CD4-positive, alpha-beta T cell treated with Interleukin-17A for 1 hour (primary cell): ENCODE measurements at places on chromosomes 1 and 21.

DNA sequence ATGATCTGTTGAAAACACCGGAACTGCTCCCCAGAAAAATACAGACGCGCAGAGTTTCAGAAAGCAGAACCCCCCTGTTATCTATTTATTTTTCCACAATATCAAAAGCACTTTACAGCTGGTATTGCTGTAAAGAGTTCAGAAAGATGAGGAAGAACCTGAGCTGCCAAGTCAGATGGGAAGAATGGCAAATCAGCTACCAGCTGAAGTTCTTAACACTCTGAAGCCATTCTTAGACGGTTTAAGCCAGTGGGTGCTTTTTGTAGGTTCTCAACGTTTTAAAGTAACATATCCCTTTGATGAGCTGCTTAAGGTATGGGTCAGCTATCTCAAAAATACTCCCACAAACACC, 714 bp upstream of the AKIRIN1 start:
- no peak for DNase-seq

GRCh38 chr1:168374566-168374965, 93.9 kb downstream of the TBX19 start:
- DNase-seq, result no peak

- DNase-seq, result no peak
Measured at GRCh38 chr1:78224246-78224785, 178.6 kb downstream of the GIPC2 start.

GRCh38 chr1:172144445-172145061, 275.9 kb upstream of the C1orf105 start:
- DNase-seq, result no peak

GRCh38 chr21:45888386-45889009, 93.1 kb upstream of the COL6A1 start:
- no peak for DNase-seq

DNA sequence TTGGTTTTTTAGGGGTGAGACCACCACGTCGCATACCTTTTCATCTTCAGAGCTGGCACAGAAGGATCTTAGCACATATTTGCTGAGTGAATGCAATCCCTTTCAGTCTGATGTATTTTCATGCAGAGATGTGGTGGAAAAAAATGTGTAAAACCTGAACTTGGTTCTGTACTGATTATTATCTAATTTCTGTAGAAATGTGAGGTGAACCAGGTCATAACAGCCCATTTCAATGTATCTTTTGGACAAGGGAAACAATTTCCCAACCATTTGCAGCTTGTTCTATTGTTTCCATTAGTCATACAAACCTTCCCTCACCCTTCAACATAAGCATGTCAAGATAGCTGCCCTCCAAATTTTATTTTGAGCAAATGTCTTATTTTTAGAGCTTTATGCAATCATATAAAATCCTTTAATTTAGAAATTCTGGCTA, 46.8 kb upstream of the RUNX1 start:
- no peak for DNase-seq

GRCh38 chr1:12539705-12540579, 78.1 kb downstream of the DHRS3 start:
- no peak for DNase-seq

- no peak for DNase-seq
Measured at GRCh38 chr1:209822706-209823105, 5.1 kb upstream of the UTP25 start.

- DNase-seq, result no peak
Measured at GRCh38 chr1:5404412-5405203, 587.6 kb downstream of the NPHP4 start.

- peak; percentile 53 for DNase-seq
Measured at GRCh38 chr1:154747740-154748404, 122.2 kb downstream of the KCNN3 start.

DNA sequence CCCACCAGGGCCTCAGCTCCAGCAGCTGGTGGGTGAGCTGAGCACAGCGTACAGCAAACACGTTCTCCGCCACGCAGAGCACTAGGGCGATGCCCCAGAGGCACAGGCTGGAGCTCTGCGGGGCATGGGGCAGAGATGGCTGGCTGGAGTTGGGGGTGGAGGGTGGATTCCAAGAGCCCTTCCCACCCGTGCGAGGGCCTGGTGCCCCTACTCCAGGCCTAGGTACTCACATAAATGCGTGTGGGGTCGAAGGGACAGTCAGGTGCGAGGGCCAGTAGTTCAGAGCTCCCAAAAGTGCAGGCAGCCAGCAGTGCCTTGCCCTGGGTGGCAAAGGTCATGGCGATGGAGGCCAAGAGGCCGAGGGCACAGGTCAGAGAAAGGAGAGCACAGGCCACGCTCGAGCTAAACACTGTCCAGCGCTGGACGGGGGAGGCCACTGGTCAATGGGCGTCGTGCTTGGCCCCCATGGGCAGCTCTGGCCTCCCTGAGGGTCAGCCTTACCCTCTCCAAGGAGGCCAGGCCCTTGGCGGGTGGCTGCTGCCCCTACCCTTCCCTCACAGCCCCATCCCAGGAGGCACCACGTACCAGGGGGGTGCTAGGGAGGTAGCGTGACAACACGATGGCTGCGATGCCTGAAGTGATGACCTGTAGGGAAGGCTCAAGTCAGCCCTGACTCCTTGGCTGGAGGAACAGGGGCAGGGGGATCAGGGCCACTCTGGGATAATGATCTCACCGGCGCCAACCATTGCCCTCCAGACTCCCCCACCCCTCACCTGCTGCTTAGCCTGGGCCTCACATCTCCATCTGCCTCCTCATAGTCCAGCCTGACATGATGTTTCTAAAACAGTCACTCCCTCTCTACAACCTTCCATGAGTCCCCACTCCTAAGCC, 5.6 kb downstream of the TMEM54 start:
- DNase-seq, result no peak

GRCh38 chr1:156465747-156466365, 34.7 kb downstream of the MEF2D start:
- no peak for DNase-seq

DNA sequence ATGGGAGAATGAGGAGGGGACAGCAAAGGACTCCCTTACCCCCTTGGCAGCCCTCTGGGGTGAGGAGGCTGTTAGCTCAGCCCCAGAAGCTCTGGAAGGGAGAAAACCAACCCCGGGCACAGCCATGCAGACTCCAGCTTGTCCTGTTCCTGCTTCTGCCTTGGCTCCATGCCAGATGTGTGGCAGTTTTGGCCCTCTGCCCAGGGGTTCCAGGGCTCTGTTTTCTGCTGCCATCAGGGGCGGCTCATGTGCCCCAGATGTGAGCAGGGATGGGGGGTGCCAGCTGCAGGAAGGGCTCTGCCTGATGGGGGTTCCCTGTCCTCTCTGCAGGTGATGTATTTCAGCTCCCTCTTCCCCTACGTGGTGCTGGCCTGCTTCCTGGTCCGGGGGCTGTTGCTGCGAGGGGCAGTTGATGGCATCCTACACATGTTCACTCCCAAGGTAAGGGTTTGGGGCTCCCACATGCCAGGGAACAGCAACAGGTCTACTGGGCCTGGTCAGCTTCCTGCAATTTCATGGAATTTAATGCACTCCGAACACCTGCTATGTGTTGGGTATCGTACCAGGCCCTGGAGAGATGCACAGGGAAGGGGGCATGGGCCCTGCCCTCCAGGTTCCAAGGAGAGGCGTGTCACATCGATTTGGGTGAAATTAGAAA, 26.1 kb downstream of the SLC6A17 start:
- DNase-seq, result no peak

- DNase-seq, result no peak
Measured at GRCh38 chr1:204731985-204732575, 46.5 kb upstream of the LRRN2 start.

DNA sequence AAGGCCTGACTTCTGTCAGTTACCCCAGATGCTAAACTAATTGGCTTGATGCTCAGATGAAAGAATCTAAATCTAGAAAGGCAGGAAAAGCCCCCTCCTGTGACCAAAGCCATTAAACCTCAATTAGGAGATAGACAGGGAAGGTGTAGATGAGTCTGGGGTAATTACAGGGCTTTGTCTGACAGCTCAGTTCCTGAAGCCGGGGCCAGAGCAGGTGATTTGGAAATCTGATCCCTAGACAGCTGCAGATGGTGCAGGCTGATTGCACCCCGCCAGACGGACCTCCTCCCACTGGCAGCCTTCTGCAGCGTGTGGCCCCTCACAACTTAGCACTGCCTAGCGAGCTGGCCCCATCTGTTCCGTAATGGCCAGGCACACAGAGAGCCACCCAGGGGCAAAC, 395.1 kb downstream of the HLX start:
- no peak for DNase-seq

DNA sequence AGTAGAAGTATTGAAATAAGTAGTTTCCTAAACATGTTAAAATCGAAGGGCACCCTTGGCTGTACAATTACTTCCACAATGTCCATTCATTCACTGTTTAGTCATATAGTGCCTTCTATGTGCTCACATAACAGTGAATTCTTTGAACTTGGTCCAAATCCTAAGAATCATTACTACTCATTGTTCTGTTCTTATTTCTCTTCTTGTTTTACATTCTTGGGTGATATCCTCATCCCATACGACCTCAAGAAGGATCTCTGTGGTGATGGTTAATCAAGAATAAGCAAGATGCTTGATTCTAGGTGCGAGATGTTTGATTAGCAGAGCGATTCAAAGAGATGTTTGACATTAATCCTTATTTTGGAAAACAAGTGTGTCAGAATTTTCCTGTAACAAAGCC, 667.4 kb upstream of the ZP4 start:
- no peak for DNase-seq

- no peak for DNase-seq
Measured at GRCh38 chr1:233655301-233655740, 41.4 kb downstream of the KCNK1 start.

DNA sequence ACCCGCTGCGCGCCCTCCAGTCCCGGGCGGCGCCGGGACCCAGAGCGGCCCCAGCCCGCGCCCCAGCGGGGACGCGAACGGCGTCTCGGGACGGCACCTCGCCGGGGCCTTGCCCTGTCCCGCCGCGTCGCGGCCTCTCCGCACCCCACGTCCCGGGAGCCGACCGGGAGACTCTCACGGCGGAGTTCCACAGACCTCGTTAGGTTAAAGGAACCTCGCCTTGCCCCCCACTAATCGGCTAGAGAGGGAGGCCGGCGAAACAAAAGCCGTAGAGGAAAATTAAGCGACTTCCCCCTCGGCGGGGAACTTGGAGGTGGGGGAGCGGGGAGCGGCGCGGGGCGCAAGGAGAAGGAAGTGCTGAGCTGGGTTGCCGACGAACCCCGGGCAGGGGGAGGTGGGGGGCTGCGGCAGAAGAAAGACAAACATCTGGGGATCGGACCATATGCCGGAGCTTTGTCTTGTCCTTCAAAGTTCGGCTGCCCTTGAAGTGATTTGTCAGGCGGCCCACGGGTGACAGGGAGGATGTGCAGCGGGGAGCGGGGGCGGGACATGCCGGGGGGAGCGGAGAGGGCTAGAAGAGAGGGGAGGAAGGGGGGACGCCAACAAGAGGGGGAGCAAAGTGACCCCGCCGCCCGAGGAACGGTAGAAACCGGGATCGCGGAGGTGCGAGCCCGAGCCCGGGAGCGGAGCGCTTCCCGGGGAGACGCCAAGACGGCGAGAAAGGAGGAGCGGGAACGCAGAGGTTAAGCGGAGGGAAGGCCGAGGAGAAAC, 120.0 kb upstream of the RRP15 start:
- DNase-seq, result no peak

- DNase-seq, result peak; percentile 26
Measured at GRCh38 chr1:207004931-207005830, 27.4 kb downstream of the C1orf116 start.

DNA sequence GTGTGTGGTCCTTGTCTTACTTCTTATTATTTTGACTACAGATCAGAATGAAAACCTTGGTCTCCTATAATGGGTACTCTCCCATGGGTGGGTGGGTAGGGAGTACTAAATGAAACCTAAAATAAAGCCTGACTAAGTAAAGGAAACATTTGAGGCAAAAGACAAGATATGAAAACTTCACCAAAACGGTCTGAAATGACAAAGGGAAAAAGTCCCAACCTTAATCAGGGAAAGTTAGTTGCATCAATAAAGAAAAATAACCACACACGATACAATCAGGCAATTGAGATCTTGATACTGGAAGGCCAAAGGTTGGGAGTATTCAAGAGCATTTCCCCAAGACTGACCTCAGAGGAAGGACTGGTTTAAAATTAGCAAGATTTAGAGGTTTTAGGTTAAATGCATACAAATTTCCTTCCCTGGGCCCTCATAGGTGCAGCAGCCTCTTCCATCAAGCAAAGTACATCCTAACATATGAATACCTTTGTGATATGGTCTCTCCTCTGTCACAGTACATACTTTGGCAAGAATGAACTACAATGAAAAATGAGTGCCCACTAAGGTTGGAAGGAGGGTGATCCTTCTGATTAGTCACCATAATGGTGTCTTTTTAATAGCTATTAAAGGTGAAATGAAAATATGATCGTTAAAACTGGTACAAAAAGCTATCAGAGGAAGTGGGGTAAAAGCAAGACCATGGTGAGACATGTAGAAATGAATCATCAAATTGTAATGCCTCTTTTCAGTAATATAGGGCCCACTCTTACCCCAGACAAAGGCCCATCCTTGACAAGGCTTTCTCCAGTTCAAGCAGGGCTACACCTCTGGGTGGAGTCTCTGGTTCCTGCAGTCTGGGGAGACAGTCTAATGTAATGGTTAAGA, 15.3 kb upstream of the TNFSF4 start:
- no peak for DNase-seq

- no peak for DNase-seq
Measured at GRCh38 chr1:53123453-53124140, 18.8 kb downstream of the SLC1A7 start.

DNA sequence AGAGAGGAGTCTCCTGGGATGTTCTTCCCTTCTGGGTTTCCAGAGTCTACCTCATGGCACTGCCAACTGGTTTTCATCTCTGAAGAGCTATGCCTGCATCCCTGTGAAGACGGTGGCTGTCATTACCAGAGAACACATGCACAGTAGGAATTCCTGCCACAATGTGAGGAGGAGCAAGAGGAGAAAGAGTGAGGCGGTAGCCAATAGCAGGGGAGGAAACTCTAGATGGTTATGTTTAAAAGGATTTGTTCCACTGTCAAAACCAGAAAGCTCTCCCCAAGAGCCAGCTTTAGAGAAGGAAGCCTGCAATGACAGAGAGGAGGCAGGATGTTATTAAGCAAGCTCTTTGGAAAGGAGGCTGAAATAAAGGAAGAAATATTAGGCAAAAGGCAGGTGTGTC, 12.3 kb downstream of the LMX1A start:
- no peak for DNase-seq

DNA sequence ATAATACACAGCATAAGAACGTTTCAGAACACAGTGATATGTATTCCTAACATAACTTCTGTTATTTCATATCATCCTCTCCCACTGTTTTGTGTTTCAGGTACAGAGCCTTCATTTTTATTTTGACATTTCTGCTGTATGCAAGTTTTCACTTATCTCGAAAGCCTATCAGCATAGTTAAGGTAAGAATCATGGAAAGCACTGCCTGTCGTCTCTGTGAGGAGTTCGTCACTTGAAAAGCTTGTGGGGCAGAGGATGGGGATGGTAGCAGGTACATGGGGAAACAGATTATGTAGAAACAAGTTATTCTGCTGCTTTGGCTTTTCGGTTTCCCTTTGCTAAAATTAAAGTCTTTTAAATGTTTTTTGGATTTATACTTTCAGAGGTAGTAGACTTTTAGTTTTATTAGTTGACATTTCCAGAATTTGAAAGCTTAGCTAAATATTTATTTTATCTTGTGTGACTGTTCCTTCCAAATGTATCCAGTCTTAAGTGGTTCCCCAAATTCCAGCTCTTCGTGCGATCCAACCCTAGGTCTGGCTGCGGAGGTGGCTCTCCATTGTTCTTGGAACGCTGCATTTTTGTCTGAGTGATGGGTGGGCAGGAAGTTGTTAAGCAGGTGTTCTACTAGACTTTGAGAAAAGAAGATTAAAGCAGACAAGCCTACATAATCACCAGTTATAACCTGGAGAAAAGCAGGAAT, 12.2 kb downstream of the SLC37A1 start:
- DNase-seq, result no peak

- peak; percentile 29 for DNase-seq
Measured at GRCh38 chr1:34597877-34598514, 156.9 kb upstream of the GJB5 start.

GRCh38 chr1:149927563-149928400, at the start of gene SF3B4:
Gene SF3B4, minus strand, starts transcription at chr1:149927803. Its CDS starts 44 bp downstream, at chr1:149927759.
- peak; percentile 96 for DNase-seq
